Kasumi-1 (cell line): ENCODE measurements at places on chromosomes 6 and 20.
A peak's percentile ranks its signal among the peaks of the same experiment; 100 is the strongest.

DNA sequence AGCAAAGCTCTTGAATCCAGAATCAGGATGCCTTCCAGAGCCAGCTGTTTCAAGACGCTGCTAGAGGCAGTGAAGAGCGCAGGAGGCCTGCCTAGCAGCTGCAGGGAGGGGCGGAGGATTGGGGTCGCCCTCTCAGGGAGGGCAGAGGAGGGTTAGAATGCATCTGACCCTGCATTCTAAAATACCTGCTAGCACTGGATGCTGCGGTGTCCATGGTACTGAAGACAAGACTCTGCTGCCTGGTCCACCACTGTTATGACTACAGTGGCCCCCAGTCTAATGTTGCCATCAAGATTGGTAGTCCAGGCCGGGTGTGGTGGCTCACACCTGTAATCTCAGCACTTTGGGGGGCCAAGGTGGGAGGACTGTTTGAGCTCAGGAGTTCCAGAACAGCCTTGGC is 193.7 kb upstream of the PROKR2 start:
- no peak for DNase-seq

GRCh38 chr20:36847009-36847709 is 28.8 kb upstream of the TLDC2 start:
- no peak for DNase-seq

GRCh38 chr6:29926413-29927274 is 15.7 kb upstream of the HLA-A start:
- no peak for DNase-seq

DNA sequence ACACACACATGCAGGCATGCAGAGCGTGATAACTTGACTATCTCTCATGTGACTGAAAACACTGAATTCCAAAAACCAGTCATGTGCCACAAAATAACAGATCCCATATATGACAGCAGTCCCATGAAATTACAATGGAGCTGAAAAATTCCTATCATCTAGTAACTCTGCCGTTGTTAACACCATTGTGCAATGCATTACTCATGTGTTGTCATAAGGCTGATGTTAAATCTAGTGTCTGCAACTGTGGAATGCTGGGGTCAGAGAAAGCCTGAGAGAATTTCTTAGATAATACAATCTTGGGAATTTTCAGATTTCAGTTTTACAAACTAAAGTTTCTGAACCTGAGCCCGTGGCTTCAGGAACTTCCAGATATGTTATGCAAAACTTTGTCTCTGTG is 70.2 kb downstream of the LYRM4 start:
- DNase-seq: no peak

DNA sequence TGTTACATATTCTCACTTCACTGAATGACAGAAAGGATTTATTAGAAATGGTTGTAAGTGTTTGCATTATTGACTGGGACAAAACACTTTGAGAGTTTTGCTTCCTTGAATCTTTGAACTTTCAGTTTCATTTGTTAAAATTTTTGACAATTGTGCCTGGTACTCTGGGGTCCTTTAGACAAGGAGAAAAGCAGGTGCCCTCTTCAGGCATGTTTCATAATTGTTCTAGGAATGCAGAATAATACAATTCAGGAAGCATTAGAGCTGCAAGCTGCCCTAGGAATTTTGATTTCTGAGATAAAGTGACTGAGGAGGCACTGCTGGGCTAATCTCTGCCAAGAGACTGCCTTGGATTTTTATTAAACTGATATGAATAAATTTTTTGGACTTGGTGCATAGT is 49.7 kb downstream of the TOP1 start:
- DNase-seq: peak; percentile 70

DNA sequence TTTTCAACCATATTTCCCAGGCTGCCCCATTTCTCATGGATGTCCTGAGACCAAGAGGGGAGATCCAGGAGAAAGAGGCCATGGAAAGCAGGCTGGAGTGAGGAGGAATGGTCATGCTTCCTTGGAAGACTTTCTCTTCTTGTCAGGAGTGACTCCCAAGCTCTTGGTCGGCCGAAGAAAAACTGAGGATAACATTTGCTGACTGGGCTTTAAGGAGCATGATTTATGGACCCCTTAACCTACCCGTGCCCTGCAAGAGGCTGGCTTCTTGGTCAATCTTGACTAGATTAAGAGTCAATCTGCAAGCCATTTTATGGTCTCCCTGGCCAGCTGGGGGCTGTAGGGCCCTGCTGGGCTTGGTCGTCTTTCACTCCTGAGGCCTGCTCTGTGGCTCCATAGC is 22.8 kb downstream of the ADGRF4 start:
- no peak for DNase-seq

GRCh38 chr20:36421641-36422040 is 115.5 kb downstream of the DLGAP4 start:
- no peak for DNase-seq

- no peak for DNase-seq
Observed at GRCh38 chr6:34953061-34954025, 64.3 kb downstream of the ANKS1A start.

DNA sequence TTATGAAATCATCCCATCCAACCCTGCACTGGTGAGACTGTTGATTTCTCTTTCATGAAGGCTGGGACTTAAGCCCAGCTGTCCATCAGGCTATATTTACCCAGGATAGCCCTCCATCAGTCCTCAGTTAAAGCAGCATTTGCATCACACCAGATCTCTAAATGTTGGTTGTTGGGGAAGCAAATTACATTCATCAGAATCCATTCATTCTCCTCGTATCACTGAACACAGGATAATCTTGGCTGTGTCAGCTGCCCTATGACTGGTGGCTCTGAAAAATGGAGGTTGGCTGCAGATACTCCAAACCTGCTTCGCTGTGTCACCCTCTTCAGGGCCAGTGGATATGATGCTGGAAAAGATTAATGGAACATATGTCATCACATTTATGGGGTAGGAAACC is 718.3 kb downstream of the KIF16B start:
- no peak for DNase-seq

DNA sequence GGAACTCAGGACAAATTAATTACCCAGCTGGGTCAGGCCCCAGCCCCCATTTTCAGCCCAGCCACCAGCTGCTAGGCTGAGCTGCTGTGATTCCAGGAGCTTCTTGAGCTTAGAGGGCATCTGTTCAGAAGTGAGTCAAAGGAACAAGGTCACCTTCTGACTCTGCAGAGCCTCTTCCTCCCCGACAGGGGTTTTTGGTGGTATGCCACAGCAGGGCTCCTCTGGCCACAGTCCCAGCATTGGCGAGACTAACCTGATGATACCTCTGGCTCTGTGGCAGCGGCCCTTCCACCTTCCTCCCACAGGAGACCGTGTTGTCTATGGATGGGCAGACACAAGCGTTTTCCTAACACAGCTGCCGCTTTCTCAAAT is 39.7 kb downstream of the ZC3H12D start:
- DNase-seq: no peak

- no peak for DNase-seq
Observed at GRCh38 chr6:5202206-5202605, 58.5 kb downstream of the LYRM4 start.

DNA sequence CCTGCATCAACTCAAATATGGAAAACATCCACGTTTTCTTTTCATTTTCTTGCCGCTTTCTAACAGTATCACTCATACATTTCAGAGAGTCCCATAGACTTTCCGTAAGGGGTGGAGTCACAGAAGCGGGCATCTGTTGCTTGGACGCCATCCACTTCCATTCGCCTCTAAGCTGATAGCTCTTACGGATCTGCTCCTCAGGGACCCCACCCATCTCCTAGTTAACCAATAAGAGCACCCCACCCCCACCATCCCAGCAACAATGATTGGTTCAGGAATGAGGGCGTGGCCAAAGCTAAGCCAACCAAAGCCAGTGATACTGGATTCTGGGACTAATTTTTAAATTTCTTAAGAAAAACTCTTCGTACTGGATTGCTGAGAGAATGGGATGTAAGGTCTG is 42.4 kb downstream of the SLC2A10 start:
- no peak for DNase-seq

DNA sequence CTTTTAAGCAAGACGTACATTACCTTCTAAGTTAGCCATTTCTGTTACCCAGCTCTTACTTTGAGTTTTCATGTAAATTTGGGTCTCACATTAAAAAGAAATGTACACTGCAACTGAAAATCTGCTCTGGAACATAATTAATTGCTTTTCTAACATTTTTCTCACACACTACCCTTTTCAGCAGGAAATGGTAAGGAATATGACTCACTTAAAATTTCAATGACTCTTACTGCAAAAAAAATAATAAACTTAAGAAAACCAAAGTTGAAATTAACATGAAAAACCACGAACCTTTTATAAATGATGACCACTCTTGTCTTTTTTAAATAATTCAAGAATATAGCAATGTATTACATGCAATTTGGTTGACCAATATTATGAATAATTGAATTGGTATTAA is 1.3 kb downstream of the CGA start:
- DNase-seq: no peak

DNA sequence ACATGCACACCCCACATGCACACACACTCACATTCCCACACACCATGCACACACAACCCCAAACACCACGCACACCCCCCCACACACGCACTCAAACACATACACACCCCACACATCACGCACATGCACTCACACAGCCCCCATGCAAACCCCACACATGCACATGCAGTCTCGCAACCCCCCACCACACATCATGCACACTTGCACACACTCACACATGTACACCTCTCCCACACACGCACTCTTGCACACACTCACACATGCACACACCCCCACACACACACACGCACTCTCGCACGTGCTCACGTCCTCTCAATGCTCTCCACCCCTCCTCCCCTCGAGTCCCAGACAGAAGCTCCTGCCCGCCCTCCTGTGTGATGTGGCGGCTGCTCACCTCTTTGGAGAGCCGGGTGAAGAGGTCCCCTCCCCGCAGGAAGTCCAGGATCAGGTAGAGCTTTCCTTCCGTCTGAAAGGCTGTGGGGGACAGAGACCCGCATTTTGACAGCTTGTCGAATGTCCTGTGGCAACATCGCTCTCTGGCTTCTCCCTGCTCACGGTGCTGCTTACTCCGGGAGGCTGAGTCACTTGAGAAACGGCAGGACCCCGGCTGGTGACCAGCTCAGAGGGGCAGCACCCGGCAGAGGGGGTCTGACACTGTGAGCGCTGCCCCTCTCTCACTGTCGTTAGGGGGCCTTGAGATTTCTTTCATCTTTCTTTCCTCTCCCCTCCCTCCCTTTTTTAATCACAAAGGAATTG is 78.5 kb downstream of the RAMACL start:
- no peak for DNase-seq

GRCh38 chr6:11637266-11637665 is 99.7 kb downstream of the TMEM170B start:
- no peak for DNase-seq

DNA sequence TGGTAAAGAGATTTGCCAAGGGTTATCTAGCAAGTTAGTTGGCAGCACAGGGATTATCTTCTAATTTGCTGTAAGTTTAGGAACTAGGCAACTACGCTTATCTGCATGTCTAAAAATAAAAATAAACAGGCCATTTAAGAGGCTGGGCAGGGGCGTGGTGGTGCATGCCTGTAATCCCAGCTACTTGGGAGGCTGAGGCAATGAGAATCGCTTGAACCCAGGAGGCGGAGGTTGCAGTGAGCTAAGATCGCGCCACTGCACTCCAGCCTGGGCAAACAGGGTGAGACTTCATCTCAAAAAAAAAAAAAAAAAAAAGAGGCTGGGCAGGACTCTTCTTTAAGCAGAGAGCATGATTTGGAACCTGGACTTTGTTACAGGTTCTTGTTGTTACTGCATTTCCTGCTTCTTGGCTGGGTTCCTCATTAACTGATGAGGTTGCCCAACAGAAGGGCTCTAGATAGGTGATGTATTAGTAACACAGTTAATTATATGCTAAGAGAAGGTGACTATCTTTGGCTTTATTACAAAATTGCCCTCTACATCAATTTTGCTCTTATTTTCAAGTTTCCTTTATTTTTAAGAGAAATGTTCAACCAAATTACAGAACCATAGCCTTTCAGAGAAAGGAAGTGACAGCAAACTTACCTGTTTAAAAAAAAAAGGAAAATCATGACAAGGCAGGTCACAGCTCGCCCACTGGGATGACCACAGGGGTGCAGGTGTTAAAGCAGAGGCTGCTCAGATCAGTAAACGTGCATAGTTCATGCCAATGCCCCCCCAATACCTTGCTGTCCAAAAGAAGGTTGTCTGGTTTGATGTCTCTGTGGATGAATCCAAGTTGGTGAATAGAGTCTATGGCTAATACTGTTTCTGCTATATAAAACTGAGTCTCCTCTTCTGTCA is 32.5 kb downstream of the STK38 start:
- DNase-seq: no peak

- DNase-seq: peak; percentile 73
Observed at GRCh38 chr6:161135695-161136591, 137.9 kb downstream of the AGPAT4 start.
